ENCODE measurements at places on chromosomes 3 and 15.
A peak's percentile ranks its signal among the peaks of the same experiment; 100 is the strongest.

DNA sequence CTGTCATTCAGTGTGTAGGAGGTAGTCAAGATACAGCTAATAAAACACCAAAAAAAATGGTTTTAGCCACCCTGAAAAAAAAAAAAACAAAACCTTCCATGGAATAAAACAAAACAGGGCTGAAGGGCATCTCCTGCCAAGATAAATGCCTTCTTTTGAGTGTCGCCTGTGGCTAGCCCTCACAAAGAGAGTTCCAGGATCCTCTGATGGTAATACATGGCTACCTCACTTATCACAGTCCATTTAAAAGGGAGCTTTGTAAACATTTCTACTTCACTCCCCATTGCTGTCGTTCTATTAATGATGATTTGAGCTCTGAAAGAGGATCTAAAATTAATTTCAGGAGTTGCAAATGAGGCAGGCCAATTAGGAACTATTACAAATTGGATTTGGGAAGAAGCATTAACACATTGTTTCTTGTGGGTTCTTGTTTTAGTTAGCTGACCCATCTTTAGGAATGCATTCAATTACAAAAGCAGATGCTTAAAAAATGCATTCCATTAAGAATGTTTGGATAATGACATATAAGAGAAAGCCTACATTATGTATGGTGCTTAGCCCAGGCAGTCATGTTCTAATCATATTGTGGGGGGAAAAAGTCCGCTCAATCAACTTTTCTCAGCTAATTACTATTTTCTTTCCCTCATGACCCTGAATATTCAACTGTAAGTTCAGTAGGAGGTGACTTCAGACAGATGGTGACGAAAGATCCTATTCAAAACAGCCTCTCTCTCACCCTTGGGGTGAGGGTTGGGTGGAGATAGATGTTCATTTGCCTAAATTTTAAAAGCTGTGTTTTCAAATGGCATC is 255.1 kb upstream of the WNT5A start:
- DNase-seq = no peak

DNA sequence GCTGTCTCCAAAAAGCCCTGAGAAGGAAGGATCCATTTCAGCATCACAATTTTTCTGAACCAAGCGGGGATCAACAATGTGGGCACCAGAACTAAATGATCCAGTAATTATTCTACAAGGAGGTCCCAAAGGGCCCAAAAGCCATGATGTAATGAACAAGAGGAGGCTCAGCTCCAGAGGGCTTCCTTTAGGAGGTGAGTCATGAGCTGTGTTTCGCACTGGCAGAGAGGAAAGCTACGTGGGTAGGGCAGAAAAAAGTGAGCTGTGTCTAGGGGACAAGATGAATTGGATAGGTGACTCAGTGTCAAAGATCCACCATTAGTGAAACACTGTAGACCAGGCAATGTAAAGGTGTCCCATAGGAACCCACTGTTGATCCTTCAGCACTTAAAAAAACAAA is 113.4 kb downstream of the RORA start:
- DNase-seq = no peak

DNA sequence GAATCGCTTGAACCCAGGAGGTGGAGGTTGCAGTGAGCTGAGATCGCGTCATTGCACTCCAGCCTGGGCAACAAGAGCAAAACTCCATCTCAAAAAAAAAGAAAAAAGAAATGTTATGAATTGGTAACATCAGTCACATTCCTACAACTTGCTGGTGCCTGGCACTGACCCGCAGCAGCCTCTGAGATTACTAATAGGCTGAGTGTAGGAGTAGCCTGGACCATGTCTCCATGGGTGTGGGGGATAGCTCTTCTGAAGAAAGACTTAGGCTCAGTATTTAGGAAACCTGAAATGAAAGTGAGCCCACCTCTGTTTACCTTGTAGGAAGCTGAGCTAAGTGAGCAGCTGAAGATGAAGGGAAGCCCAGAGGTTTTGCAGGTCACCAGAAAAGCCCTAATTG is 148.3 kb downstream of the LRRC28 start:
- DNase-seq = no peak

- no peak for DNase-seq
Measured at GRCh38 chr3:194156095-194156494, 20.1 kb downstream of the HES1 start.

DNA sequence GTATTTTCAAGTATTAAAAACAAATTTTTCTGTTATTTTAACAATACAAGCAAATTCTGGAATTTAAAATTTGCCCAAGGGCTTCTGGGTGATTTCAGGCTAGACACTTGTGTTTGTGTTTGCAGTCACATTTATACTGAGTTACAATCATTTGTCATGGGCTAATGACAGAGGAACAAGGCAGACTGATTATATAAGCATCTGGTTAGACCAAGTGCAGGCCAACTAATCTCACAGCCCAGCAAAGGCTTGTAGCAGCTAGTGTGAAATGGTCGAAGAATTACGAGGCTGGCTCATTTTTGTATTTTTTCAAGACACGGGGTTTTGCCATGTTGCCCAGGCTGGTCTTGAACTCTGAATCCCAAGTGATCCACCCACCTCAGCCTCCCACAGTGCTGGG is 52.1 kb downstream of the CMTM8 start:
- DNase-seq = no peak

- DNase-seq = peak; percentile 53
Measured at GRCh38 chr15:80785811-80786354, 6.7 kb downstream of the CEMIP start.

DNA sequence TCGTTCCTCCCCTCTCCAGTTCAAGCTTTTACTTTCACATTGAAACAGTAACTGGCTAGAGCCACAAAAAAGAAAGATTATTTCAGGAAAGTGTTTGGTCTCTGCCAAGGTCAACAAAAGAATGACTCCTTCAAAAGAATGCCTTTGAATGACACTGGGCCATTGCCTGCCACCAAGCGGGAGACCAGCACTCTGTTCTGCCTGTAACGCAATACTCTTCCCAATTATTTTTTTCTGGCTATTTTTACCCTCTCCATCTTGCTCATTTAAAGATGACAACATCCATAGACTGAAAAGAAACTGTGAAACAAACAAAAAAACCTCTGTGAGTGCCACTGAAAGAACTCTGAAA is 37.3 kb downstream of the EHHADH start:
- no peak for DNase-seq

GRCh38 chr3:72340476-72341379 is 507.5 kb downstream of the SHQ1 start:
- DNase-seq = no peak

- DNase-seq = no peak
Measured at GRCh38 chr15:64640146-64640871, 135.1 kb downstream of the RBPMS2 start.

DNA sequence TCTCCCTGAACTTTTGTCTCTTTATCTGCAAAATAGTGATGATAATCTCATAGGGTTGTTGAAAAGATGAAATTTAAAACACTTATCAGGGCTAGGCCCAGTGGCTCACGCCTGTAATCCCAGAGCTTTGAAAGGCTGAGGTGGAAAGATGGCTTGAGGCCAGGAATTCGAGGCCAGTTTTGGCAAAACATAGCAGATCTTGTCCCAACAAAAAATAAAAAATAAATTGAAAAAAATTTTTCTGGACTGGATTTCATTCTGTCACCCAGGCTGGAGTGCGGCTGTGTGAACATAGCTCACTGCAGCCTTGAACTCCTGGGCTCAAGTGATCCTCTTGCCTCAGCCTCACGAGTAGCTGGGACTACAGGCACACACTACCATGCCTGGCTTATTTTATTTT is 29.6 kb downstream of the LMLN start:
- no peak for DNase-seq

DNA sequence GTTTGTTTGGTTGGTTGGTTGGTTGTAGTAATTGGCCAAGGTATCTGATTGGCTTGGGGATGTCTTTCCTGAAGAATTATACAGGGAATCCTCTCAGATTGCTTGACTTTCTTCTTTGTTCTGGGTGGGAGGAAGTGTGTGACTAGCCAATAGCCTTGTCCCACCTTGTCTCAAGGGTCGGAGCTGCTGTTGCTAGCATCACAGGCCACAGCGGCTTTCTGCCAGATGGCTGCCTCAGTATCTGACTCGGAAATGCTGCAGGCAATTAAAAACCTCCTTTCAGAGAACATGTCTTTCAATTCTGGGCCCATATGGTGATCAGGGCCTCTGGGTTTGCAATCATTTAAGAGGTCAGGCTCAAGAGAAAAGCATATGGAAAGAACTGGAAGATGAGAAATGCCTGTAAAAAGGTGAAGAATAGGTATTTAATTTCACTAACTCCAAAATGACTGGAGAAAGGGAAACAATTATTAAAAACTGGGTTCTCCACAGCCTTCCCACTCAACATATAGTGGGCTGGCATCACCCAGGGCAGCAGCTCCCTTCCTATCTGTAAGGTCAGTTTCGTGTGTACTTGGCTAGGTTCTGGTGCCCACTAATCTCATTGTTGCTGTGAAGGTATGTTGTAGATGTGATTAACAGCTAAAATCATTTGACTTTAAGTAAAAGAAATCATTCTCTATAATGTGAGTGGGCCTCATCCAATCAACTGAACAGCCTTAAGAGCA is 32.4 kb downstream of the TGFBR2 start:
- no peak for DNase-seq

- DNase-seq = peak; percentile 19
Measured at GRCh38 chr15:52220937-52221660, 29.9 kb upstream of the GNB5 start.

DNA sequence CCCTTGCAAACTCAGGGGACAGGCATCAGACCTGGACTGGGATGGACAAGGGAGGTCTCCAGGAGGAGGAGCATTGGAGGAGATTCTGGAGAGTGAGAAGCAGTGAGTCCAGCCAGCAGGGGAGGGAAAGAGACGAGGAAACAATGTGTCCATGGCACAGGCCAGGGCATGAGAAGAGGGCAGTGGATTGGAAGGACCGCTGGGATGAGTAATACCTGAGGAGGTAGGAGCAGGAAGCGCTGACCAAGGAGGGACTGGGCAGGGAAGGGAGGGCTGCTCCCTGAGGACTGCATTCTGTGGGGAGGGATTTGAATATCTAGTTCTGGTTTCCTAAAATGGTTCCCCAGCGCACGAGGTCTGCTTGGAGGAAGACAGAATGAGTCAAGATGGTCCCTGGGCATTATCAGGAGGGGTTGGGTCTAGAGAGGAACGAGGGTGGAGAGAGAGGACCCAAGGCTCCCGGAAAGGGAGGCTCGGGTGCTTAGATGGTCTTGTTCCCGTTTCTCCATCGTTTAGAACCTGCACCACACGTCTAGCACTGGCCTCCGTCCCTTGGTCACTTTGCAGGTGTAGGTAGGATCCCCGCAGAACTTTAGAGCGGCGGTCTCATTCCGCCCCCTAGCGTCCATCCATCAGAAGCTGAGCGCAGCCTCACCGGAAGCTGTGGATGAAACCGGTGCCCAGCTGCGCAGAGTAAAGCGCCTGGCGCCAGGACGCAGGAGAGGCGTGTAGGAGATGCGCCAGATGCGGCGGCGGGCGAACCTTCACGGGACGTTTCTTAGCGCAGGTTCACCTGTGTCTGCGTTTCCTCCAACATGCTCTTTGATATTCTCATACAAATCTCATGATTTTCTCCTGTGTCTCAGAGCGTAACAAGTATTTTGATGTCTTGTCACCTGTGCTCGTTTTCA is 190.7 kb upstream of the NDN start:
- DNase-seq = peak; percentile 56

GRCh38 chr3:143245692-143246091 is 126.1 kb downstream of the CHST2 start:
- DNase-seq = no peak

- no peak for DNase-seq
Measured at GRCh38 chr3:44782891-44783290, 21.3 kb downstream of the KIF15 start.

DNA sequence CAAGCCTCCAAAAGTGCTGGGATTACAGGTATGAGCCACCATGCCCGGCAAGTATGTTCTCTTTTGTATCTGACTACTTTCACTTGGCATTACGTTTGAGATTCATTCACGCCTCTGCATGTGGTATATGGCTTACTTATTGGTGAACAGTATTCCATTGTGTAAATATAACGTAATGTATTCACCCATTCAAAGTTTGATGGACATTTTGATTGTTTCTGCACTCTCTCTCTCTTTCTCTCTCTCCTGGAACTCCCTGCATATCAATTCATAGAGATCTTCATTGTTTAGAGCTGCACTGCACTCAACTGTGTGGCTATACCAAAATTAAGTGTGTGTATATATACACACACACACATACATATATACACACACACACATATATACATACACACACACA is 30.4 kb downstream of the SPPL2A start:
- DNase-seq = no peak

GRCh38 chr15:66842710-66843441 is 140.8 kb downstream of the SMAD6 start:
- DNase-seq = no peak

Measured in activated CD4-positive, alpha-beta T cell treated with anti-CD3 and anti-CD28 coated beads, Interleukin-2, Interleukin-4, amounts not matched to agents 100 ng/mL and 50 ng/mL, durations not matched to agents 16 hours and 8 hours (primary cell).